ENCODE measurements at places on chromosomes 13 and 19. TPM values are rescaled to one million over a fixed set of nuclear protein-coding genes. Genes with fewer than 3 reads are reported as not detected.

The SPRED3 gene
- total RNA-seq: 1.0 TPM

DNA sequence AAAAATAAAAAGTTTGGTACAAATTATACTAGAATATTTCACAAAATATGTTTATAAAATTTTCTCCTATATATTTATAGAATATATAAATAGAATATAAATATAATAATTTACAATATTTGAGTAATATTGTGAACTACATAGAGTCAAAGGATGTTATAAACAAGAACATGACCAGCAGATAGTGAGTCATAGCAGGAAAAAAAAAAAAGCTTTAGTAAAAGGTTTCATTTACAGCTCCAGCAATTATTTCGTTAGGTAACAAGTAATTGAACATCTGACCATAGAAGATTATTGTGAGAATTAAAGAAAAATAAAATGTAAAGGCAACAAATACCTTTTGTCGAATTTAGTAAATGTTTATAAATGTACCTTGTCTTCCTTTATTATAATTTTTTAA is 864.1 kb downstream of the PCDH17 start:
- no peak for DNase-seq

DNA sequence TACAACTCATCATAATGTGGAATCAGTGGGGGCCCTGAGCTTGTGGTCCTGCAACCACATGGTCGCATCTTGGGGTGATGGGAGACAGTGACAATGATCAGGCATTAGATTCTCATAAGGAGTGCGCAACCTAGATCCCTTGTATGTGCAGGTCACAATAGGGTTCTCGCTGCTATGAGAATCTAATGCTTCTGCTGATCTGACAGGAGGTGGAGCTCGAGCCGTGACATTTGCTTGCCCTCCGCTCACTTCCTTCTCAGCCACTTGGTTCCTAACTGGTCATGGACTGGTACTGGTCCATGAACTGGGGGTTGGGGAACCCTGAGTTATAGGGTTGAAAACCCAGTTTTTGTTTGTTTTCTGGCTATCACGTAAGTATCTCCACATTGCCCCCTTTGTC is 1290.9 kb upstream of the ATXN8OS start:
- DNase-seq: no peak

DNA sequence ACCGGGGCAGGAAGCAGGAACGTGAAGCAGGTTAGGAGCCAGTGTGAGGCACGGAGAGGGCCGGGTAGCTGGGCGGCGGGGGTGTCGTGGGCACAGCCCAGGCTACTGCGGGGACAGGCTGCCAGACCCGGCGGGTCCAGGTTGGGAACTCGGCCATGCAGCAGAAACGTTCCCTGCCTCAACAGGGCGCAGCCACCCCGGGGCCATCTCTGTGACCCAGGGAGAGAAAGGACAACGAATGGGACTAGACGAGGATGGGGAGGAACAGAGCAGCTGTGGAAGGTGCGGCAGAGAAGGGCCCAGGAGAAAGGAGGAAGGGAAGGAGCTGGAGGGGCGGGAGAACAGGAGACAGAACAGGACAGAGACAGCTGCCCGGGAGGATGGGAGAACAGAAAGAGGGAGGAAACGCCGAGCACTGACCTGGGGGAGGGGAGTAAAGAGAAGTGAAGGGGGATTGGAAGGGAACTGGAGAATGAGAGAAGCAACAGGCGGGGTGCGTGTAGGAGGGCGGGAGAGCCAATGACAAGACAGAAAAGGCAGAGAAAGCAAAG is 12.9 kb upstream of the GARIN5A start:
- no peak for DNase-seq

DNA sequence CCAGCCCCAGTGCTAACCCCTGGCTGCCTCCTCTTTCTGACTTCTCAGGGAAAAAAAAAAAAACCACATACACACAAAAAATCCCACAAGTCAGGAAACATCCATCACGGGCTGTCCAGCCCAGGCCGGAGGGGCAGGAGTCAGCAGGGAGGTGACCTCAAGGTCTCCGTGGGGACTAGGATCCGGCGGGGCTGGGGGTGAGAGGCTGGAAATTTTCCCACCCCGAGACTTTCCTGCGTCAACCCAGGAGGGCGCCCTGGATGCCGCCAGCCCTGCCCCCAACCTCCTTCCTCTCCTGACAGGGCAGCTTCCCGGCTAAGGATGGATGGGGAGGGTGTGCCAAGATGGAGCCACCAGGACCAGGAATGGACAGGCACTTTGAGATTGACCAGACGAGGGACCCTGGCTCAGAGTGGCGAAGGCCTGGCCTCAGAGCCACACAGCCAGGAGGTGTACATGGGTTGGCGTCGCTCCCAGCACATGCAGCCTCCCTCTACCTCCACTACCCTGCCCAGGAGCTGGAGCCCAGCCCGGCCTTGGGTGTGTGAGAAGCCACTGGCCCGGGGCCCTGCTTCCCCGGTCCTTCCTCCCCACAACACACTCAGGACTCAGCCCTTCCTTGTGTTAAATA is 33.3 kb downstream of the BLOC1S3 start:
- DNase-seq: peak; percentile 78

GRCh38 chr13:57823704-57824103 is 192.2 kb downstream of the PCDH17 start:
- DNase-seq: no peak

DNA sequence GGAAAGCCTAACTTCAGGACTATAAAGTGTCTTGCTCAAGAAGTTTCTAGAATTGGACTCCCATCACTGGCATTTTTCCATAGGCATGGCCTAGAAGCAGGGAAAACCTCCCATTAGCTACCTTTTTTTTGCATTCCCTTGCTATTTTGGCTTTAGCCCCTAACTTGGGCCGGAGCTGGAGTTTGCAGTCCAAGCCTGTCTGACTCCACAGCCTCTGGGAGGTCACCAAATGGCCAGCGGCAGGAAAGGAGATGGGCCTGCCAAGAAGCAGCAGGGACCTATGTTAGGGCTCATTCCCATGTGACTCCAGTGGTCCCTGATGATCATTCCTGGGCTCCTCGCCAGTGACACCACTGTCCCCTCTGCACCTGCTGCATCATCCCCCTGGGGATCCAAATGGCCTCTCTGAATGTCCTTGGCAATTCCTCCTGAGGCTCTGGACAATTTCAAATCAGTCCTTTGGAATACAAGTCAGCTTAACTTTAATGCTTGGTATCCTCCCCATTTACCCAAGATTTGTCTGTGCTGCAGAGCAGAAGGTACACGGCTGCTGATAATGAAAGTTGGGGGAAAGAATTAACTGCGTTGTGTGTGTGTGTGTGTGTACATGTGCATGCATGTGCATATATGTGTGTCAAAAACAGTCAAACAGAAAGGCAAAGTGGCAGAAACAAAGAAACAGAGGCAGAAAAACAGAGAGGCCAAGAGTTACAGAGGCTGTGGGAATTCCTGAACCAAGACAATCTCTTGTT is 69.8 kb upstream of the SERP2 start:
- DNase-seq: no peak

GRCh38 chr19:17326595-17326966 is 8.1 kb downstream of the ANO8 start:
- no peak for DNase-seq

The IGFL2 gene
- total RNA-seq: not detected

DNA sequence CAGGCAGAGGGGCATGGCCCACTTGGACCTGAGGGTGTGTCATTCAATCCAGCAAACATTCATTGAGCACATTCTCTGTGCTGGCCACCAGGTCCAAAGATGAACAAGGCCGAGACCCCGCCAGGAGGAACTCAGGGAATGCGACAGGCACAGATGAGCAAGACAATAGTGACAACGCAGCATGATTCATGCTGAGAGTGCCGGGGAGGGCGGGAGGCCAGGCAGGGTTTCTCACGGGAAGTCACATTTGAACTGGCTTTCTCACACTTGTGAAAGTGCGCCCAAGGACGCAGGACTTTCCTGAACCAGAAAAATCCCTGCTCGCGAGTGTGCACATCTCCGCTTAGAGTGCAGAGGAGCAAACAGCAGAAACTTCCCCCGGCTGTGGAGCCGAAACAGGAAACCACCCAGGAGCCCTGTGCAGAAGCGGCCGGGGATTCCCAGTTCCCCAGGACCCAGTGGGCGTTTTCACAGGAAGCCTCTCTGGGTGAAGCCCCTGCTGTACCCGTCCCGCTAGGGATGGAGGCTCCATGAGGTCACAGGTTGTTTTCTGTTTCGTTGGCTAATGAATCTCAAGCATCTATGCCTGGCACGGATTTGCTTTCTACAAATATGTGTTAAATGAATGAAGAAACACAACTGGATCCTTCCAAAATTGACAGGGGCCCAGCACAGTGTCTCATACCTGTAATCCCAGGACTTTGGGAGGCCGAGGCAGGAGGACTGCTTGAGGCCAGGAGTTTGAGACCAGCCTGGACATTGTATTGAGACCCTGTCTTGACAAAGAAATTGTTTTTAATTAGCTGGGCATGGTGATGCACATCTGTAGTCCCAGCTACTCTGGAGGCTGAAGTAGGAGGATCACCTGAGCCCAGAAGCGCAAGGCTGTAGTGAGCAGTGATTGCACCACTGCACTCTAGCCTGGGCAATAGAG is 68.4 kb upstream of the TM9SF2 start:
- DNase-seq: peak; percentile 46

- DNase-seq: no peak
These were observed 4.3 kb downstream of the NDFIP2 start for GRCh38 chr13:79485014-79485811.

The RNF225 gene
- total RNA-seq: not detected

DNA sequence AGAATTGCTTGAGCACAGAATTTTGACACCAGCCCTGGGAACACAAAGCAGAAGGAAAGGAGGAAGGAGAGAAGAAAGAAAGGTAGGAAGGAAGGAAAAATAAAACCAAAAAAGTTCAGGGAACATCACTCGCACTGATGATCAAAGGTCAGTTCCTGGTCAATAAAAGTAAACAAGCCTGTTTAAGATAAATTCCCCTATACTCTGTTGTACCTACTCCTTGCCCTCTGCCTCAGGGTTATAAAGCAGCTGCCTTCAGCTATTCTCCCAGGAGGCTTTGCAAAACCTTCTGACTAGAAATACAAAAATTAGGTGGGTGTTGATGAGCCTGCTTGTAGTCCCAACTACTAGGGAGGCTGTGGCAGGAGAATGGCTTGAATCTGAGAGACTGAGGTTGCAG is 14.9 kb upstream of the ZNF91 start:
- no peak for DNase-seq

DNA sequence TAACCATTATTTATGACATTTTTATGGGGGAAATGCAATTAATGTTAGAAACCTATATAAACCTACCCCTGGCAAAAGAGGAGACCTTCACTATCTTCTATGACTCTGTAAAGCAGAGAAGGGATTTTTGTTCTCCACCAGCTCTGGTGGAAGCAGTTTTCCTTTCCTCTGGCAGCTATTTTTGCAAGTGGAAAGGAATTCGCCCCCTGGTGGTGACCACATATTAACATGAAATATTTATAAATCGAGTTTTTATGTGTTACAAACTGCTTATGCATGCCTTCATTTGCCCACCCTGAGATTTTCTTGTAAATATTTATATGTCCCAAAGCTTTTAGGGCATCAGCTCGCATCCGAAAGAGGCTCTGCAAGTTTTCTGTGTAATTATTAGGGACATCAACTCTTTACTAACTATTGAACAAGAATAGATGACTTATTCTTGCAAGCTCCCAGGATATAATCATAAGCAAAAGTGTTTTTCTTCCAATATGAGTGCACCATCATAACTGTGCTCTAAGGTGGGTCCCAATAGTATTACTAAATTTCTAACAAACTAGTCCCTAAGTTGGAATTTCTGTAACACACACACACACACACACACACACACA is 62.4 kb downstream of the SERTM1 start:
- peak; percentile 22 for DNase-seq

DNA sequence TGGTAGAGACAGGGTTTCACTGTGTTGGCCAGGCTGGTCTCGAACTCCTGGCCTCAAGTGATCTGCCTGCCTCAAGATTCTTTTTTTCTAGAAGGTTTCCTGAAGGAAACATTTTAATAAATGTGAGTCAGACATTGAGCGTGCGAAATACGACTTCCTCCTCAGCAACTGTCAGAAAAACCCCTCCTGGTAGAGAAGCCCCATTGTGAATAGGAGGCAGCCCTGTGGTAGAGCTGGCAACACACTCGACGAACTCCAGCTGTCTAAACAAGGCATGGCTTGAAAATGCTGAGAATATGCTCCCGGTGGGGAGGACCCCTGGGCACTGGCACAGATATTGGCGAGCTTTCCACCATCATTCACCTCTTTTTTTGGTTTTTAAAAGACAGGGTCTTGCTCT is 9.8 kb downstream of the ZNF333 start:
- no peak for DNase-seq

- no peak for DNase-seq
These were observed 13.1 kb downstream of the SH2D3A start for GRCh38 chr19:6754136-6754535.

The SULT2A1 gene
- total RNA-seq: not detected

- no peak for DNase-seq
These were observed 369.9 kb downstream of the PCDH9 start for GRCh38 chr13:66859934-66860877.

DNA sequence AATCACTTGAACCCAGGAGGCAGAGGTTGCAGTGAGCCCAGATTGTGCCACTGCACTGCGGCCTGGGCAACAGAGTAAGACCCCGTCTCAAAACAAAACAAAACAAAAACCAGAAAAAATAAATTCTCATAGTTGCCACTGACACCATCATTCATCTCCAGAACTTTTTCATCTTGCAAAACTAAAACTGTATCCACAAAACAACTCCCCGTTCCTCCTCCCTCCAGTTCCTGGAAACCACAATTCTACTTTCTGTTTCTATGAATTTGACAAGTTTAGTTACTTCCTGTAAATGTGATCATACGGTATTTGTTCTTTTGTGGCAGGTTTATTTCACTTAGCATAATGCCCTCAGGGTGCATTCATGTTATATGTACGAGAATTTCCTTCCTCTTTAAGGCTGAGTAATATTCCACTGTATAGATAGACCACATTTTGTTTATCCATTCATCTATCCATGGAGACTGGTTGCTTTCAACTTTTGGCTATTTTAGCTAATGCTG is 13.2 kb upstream of the ADGRE5 start:
- DNase-seq: no peak

DNA sequence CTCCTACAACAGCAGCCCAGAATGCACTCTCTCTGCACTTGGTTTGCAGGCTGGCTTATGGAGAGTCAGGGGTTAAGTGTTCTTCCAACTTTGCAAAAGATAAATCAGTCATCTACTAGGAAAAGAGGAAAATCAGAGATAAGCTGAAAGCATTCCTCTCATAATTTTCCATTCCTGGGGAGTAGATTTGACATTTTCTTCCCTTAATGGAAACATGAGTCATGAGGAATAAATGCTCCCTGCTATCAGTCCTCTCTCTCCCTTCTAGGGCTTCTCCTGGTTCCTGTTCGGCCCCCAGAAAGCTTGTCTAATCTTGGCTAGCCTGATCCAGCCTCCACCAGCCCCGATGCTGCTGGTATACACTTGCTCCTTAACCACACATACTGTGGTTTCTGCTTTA is 28.4 kb upstream of the ENOX1 start:
- DNase-seq: no peak

- no peak for DNase-seq
These were observed 863.2 kb downstream of the DIAPH3 start for GRCh38 chr13:59300355-59301173.

The AP2A1 gene
- total RNA-seq: 33.9 TPM

DNA sequence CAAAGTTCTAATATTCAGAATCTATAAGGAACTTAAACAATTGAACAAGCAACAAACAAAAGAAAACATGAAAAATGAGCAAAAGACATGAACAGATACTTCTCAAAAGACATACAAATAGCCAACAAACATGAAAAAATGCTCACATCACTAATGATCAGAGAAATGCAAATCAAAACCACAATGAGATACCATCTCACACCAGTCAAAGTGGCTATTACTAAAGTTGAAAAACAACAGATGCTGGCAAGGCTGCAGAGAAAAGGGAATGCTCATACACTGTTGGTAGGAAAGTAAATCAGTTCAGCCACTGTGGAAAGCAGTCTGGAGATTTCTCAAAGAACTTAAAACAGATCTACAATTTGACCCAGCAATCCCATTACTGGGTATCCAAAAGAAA is 74.3 kb downstream of the CRYL1 start:
- DNase-seq: no peak

The OVOL3 gene
- total RNA-seq: not detected
